NCI-H2171 treated with DMSO at 0.1 percent for 48 hours (cell line): ENCODE measurements at places on chromosomes 5 and 9.
A peak's percentile ranks its signal among the peaks of the same experiment; 100 is the strongest.

DNA sequence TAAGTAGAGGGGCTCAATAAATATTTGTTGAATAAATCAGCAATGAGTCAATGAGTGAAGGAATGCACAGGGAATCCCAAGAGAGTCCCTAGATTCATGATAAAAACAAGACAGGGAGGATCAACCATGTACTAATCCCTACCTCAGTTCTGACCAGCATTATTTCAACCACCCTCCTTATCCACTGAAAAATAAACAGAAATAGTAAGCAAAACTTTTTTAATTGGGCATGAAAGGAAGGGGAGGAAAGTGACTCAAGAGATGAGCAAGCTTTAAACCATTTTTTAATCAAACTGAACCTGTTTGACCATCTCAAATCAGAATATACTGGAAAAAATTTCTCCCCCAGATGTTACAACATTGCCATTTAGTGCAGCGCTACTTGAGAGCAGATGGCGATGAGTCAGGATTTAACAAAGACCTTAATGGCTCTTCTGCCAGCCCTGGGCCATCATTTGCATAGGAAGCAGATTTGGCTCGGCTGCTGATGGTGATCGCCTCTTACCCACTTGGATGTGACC is 194.8 kb upstream of the SLC30A5 start:
- peak; percentile 86 for DNase-seq

GRCh38 chr9:130180516-130180915 is 8.3 kb downstream of the NCS1 start:
- no peak for DNase-seq

DNA sequence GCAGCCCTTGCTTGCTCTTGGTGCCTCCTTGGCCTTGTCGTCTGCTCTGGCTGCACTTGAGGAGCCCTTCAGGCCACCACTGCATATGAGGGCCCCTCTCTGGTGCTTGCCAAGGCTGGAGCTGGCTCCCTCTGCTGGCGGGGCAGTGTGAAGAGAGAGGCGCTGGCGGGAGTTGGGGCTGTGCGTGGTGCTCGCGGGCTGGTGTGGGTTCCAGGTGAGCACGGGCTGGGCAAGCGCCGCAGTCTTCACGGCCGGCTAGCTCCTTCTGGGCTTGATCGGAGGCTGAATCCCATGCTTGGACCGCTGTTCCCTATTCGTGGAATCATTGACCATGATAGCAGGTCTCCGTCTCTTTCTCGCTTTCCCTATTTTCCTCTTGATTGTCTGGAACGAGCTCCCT is 56.5 kb downstream of the XRCC4 start:
- DNase-seq: no peak

DNA sequence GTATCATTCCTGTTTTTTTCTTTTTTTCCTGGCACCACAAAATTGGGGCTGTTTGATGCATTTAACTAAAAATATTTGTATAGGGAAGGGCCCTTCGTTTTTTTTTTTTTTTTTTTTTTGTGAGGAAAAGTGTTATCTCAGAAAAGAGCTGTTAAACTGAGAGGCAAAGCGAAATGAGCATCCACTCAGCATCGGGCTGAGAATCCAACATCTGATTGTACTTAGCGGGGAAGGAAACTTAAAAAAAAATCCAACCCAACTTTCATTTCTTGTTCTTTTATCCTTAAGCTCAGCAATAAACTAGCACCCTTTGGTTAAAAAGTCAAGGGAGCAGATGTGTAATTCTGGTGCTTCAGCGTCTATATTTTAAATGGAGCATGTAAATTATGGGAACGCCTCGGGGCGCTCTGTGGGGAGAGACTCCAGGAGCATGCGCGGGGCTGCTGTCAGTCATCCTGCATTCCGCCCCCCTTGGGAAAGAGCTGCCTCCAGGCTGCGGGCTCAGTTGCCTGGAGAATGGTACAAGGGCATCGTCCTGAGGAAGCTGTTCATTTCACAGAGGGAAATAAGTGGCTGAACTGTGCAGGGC is 33.3 kb downstream of the DMRT2 start:
- DNase-seq: peak; percentile 88

GRCh38 chr9:128136816-128137793 is 9.6 kb upstream of the PTGES2 start:
- DNase-seq: no peak

- DNase-seq: no peak
Measured at GRCh38 chr9:81497091-81497490, 192.3 kb downstream of the TLE1 start.

- no peak for DNase-seq
Measured at GRCh38 chr5:73154208-73155006, 18.6 kb upstream of the TMEM174 start.

GRCh38 chr5:141182248-141182647 is at the start of gene PCDHB16:
Gene PCDHB16 (plus strand): TSS chr5:141182387. CDS start chr5:141182560, 173 bp downstream.
- DNase-seq: peak; percentile 50

DNA sequence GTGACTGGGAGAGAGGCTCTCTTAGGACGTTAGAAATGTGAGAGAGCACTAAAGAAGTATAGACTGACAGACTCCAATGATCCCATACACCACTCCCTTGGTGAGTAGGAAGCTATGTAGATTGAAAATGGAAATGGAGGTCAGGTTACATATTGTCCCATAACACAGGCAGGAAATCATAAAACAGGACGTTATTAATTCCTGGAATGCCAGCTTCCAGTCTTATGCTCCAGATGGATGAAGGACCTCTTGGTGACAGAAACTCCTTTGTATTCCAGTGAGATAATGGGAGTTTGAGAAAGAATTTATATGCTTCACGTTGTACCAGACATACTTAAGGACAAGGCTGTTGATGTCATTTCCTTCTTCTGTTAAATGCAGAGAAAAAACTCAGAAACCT is 338.2 kb upstream of the ITGA1 start:
- no peak for DNase-seq

DNA sequence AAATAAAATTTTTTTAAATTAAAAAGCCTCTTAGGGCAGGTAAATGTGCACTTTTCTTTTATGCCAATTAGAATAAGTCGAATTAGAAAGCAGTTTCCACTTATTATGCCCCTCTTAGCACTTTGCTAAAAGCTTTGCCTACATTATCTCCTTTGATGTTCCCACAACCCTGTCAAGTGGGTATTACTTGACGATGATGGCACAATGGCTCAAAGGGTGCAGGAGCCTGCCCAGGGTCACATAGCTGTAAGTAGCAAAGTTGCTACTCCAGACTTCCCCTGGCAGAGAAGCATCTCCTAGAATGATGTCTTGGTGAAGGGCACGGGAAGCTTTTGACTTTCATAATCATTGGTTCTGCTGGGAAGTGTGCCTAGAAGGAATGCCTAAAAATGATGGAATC is 18.4 kb upstream of the IQGAP2 start:
- no peak for DNase-seq

DNA sequence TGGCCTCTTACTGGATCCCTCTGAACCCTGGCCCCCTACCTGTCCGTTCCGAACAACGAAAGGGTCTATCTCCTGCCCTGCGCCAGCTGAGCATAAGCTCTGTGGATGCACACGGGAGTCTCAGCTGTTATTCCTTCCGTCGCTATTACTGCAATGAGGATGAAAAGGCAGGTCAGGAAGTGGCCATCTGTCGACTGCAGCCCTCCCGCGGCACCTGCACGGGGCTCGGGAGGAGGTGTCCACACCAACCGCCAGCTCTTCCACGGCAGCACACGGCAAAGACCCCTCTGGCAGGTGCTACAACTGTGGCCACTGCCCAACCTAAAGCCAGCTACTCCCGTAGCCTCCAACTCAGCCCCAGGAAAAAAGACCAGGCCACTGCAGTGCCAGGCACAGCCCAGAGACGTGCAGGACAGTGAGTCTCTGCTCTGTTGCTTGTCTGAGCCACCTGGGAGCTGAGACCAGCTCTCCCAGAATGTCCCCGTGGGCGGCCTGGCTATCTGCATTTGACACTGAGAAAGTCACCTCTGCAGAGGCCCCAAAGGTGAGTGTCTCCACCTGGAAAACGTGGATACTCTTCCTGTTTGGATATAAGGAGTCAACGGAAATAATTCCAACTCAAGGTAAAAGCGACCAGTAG is 19.1 kb downstream of the CAMSAP1 start:
- DNase-seq: peak; percentile 76

- DNase-seq: no peak
Measured at GRCh38 chr9:98532147-98532546, 176.6 kb downstream of the GABBR2 start.

- no peak for DNase-seq
Measured at GRCh38 chr5:144712090-144712489, 541.4 kb downstream of the KCTD16 start.

DNA sequence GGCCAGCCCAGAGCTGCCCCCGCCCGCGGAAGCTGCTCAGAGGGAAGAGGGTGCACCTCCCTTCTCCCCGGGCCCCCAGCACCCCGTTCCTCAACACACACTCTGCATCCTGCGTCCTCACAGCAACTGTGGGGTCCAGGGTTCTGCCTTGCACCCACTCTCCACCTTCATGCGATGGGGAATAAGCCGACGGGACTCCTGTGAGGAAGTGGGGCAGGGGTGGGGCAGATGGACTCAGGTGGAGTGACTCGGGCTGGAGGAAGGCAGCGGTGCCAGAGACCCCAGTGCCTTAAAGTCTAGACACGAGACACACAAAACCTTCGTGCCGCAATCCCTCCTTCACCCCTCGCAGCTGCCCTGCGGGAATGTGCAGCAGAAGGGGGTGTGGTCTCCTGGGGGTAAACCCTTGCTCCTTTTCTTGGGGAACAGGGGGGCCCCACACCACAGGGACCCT is 8.6 kb downstream of the BRD3 start:
- DNase-seq: no peak

- peak; percentile 9 for DNase-seq
Measured at GRCh38 chr5:112738191-112738560, 491 bp downstream of the APC start.

DNA sequence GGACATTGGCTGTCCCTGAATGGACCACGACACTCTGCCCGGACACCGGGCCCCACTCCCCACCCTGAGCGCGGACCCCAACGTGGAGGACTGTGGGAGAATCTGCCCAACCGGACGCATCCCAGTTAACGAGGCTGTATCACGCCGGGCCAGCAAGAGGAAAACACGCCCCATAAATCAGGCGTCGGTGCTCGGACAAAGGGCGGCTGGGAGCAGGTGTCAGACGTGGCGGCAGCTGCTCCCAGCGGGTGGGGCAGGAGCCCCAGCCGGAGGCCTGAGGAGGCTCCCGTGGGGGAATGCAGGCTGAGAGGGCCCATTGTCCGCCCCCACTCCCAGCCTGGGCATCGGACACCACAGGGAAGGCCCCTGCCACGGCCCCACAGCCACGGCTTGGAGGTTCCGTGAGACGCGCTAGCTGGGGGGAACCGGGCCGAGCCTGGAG is 19.2 kb downstream of the NOTCH1 start:
- DNase-seq: peak; percentile 50

DNA sequence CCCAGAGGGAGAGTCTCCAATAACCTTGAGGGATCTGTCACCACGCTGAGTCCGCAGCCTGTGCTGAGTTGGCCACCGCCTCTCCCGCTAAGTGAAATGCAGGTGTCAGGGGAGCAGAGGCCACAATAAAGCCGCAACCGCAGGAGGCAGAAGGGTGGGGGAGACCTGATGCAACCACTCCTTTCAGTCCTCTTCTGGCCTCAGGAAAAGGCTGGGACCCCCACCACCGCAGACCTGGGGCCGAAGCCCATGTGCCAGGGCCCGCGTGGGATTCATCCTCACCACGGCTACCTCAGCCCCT is 576 bp downstream of the MAP1B start:
- DNase-seq: no peak

DNA sequence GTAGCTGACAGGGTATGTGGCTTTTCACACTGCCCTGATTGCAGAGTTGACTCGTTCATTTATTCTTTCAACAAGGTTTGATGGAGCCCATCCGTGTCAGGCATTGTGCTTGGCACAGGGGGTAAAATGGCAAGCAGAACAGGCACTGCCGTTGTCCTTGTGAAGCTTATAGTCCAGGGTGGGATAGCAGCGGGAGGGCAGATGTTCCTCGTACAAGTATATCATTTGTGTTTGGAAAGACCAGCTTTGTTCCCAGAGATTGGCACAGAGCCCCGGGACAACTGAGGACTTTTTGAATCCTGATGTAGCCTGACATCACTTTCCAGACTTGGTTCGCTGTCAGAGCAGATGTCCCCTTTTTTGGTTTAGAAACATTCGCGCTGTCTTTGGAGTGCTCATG is 50.9 kb downstream of the MVB12B start:
- no peak for DNase-seq

DNA sequence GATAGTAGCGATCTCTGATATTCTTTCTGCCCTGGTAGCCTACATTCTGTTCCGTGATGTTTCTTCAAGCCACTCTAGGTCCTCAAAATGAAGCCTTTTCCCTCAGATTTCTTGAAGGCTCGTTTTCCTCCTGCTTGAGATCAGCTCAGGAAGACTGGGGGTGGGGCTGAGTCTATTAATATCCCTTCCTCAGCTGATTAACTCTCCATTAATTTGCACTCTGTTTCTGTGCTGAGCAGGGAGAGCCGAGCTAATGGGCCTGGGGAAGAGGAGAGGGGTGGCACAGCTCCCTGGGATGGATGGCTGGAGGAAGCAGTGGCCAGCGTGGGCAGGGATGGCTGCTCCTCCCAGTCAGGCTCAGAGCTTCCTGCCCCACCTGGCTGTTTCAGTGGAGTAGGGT is 93.3 kb downstream of the PPARGC1B start:
- no peak for DNase-seq

- DNase-seq: no peak
Measured at GRCh38 chr9:100027543-100027942, 71.3 kb downstream of the ERP44 start.

- no peak for DNase-seq
Measured at GRCh38 chr9:131100445-131100844, 4.1 kb downstream of the AIF1L start.

- DNase-seq: no peak
Measured at GRCh38 chr9:80492221-80492620, 920.5 kb downstream of the TLE4 start.

- no peak for DNase-seq
Measured at GRCh38 chr9:95089257-95090022, 228.1 kb downstream of the FANCC start.

- DNase-seq: no peak
Measured at GRCh38 chr9:102499468-102499867, 495.7 kb upstream of the CYLC2 start.

GRCh38 chr9:86077276-86077675 is 22.1 kb downstream of the GOLM1 start:
- no peak for DNase-seq

- peak; percentile 29 for DNase-seq
Measured at GRCh38 chr9:81687521-81688261, 1.7 kb downstream of the TLE1 start.

- no peak for DNase-seq
Measured at GRCh38 chr5:115583474-115583873, 18.8 kb downstream of the TICAM2 start.

GRCh38 chr5:174491761-174492350 is 232.5 kb upstream of the MSX2 start:
- DNase-seq: no peak

DNA sequence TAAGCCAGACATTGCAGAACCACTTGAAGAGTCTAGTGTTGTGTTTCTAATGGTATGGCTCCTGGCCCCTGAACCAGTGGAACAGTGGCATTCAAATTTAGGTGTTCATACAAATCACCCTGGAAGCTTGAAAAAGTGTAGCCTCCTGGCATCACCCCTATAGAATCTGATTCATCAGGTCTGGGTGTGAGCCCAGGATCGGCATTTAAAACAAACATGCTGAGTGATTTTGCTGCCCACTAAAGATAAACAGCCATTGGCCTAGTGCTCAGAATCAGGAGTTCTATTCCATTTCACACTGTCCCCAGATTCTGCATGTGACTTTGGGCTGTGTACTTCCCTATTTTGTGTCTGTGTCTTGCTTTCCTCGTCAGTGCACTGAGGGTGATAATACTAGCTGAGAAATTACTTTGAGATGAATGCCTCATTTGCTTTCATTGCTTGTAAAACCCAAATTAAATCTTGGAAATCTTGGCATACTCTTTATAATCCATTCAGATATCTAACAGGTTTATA is 241.5 kb upstream of the CLINT1 start:
- no peak for DNase-seq
